ENCODE measurements at places on chromosomes 4 and X.

DNA sequence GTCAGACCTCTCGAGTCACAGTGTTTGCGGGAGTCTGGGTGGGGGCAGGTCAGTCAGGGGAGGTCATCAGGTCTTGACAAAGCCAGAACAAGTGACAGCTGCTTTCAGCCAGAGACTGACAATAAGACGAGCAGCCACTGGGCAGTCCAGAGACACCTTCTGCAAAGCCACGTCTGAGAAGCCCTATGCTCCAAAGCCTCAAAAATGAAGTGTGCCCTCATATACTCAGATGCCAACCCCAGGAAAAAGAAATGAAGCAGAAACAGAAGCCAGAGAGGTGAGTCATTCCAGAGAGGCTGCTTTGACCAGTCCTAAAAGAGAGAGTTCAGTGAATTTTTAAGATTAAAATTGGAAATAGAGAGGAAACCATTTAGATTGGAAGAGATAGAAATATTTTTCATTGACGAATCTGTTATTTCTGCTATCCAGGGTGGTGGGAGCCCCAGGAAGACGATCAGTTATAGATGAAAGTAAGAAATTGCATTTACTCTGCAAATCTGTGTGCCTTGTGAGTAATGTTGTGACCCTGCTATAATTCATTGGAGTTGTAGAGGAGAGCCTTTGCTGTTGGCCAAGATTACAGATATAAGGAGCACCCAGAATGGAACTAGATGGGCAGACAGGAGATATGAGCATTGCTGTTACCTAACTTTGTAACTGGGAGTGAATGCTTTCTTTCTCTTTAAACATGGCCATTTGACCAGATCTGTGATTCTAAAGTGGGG, 77.9 kb downstream of the LRRC66 start:
- DNase-seq: no peak

- DNase-seq: no peak
Observed at GRCh38 chr4:188161167-188161566, 21.9 kb downstream of the TRIML1 start.

GRCh38 chr4:86376850-86377249, 17.0 kb upstream of the MAPK10 start:
- DNase-seq: no peak

- DNase-seq: no peak
Observed at GRCh38 chr4:90582087-90582486, 454.9 kb downstream of the CCSER1 start.

GRCh38 chrX:71450433-71451106, 82.3 kb upstream of the OGT start:
- DNase-seq: no peak

All from hepatic stellate cell (primary cell).